ENCODE measurements at places on chromosomes 2 and 18.

GRCh38 chr2:40030456-40030975 lies 251.5 kb upstream of the THUMPD2 start:
- no peak for DNase-seq

GRCh38 chr2:157901325-157901724 lies 25.2 kb upstream of the ACVR1 start:
- DNase-seq, result no peak

DNA sequence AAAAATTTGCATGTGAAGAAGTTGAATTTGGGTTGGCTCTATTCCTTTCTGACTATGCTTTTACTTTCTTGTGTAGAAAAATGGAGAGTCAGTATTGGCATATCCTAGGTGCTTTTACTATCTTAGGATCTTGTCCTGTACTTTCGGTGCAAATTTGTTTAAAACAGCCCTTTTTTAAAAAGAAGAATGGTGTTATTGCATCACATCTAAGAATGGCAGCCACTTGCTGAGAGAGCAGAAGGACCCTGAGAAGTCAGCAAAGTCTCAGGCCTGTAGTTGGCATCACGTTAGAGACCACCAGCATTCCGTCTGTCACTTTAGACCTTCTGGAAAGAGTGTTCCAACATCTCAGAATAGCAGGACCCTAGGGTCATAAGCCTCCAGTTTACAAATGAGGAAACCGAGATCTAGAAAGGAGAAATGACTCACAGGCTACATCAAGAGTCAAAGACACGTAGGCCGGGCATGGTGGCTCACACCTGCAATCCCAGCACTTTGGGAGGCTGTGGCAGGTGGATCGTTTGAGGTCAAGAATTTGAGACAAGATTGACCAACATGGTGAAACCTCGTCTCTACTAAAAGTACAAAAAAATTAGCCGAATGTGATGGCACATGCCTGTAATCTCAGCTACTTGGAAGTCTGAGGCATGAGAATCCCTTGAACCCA lies 42.5 kb downstream of the SPATS2L start:
- no peak for DNase-seq

DNA sequence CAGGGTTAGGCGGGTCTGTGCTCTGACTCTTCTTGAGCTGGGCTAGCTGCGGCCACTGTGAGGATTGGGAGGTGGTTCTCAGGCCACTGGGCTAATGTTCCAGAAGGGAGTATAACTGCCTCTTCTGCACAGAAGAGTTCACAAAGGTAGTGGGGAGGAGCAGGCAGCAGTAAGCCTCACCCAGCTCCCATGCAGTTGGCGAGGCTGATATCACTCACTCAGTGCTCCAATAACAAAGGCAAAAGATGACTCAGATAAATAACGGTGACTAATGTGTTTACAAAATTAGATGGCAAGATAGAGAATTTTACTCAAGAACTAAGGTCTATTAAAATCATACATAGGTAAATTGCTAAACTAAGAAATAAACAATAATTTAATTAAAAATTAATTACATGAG lies 174.2 kb upstream of the TMEM200C start:
- DNase-seq, result no peak

DNA sequence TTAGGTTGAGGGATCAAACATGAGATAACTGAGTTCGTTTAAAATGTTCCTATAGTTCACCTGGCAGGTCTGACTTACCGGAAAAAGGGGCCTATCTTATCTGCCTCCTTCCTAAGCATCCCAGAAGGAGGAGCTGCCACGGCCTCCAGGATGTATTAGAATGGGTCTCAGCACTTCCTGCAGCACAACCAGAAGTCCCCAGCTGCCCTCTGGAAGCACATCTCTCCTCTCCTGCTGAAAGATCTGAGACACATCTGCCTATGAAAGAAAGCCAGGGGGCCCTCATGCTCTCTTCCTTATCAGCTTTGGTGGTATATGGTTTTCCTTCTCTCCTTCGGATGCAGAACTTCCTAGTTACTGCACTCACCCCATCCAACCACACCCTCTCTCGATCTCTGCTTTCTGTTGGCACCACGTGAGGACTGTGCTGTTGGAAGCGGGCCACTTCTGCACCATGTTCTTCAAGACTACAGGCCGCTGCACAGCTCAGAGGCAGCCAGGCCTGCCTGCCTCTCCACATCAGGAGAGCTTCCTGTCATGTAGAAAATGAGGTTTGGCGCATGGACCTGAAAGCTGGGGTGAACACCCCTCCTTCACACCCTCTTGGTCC lies 6.5 kb downstream of the IGFBP5 start:
- no peak for DNase-seq

GRCh38 chr2:192184349-192184748 lies 10.4 kb downstream of the TMEFF2 start:
- DNase-seq, result no peak

DNA sequence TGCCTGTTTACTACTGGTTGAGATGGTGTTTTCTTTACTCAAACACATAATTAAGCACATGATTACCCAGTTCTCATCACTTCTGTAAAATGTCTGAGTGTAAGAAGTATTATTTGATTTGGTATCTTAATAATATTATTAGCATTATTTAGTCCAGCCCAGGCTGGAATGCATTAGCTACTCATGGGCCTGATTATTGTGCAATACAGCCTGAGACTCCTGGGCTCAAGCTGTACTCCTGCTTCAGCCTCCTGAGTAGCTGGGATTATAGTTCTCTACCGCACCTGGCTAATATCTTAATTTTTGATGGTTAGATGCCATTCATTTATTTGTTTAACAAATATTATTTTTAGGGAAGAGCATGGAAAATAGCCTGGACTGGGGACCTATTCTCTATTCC lies 197.6 kb upstream of the MC4R start:
- DNase-seq, result no peak

GRCh38 chr2:10083046-10083445 lies 2.8 kb upstream of the CYS1 start:
- DNase-seq, result no peak

DNA sequence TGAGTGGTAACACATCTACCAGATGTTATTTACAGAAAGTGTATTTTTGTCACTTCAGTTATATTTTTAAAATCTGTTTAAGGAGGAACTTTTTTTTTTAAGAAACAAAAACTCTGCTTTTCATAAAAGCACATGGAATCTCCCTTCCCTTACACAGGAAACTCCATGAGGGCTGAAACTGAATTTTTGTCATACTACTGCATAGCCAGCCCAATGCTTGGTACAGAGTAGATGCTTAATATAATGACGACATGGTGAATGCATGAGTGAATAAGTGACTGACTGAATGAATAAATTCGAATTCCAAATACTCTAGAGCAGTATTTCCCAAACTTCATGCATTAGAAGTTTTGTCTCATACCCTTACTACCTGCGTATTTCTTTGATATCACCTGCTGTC lies 86.5 kb downstream of the ROCK2 start:
- no peak for DNase-seq

GRCh38 chr18:79769698-79770500 lies 27.8 kb upstream of the KCNG2 start:
- DNase-seq, result no peak

GRCh38 chr2:234669621-234670020 lies 172.7 kb upstream of the ARL4C start:
- DNase-seq, result no peak

DNA sequence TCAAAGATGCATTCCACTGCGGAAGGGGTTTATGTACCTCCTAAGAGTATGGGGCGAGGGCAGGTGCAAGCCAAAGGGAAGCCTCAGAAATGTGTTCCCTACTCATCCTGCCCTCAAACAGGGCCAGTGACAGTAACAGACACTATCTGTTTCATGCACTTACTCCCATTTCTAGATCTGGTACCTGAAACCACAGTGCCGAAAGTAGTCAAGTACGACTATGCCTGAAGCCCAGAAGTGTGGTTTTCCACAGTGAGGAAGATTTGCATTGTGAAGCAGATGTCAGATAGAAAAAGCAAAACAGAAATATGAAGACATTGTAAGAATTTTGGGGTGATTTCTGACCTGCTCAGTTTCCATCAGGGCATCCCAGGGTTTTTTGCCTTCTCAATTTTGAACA lies 748.7 kb downstream of the RNF144A start:
- DNase-seq, result no peak

- DNase-seq, result no peak
These were observed 110.2 kb downstream of the OLA1 start for GRCh38 chr2:174138161-174138560.

GRCh38 chr2:88746929-88747490 lies 55.5 kb downstream of the RPIA start:
- DNase-seq, result no peak
